ENCODE measurements at places on chromosomes 3 and 15.

DNA sequence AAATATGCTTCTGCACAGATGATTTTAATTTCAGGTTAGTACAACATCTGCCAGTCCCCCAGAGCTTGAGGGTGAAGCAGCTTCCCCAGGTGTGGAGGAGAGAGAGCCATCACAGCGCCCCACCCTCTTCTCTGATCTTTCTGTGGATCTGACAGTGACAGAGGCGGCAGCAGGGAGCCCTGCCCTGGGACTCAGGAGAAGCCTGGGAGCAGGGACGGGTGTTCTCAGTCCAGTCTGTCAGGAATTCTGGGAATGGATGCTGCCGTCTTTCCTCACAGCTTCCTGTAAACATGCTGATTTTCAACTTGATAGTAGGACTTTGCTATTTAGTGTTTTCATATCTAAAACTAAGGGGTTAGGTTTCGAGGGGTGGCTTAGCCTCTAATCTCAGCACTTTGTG, 11.4 kb upstream of the RAB8B start:
- DNase-seq = no peak

- DNase-seq = peak; percentile 1
Measured at GRCh38 chr3:16297997-16298885, 33.2 kb downstream of the OXNAD1 start.

DNA sequence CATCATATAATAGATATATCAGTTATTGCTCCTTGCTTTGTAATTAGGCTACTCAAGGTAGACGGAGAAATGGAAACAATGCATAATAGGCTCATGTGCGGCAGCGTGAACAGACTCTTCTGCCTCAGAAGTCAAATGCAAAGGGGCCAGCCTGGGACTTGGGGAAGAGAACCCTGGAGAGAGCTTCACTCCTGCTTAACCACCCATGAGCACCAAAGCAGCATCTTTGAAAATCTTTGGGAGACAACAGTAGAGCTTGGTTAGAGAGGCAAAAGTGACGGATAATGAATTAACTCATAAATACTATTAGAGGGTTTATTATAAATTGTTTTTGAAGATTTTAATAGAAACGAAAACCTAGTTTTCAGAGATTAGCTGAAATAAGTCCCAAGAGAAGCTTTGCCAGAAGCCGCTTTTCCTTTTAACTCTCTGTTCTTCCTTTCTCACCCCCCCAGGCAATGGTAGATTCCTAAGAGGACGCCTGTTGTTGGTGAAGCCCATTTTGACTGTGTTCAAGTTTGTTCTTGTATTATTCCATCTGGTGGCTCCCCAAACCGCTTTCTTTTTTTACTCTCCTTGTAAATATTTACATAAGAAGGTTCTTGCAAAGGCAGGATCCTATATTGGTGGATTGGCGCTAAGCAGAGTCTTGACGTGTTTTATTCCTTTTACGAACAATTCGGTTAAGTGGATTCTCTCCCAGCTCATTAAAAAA, 196.0 kb upstream of the TPRG1 start:
- DNase-seq = no peak

DNA sequence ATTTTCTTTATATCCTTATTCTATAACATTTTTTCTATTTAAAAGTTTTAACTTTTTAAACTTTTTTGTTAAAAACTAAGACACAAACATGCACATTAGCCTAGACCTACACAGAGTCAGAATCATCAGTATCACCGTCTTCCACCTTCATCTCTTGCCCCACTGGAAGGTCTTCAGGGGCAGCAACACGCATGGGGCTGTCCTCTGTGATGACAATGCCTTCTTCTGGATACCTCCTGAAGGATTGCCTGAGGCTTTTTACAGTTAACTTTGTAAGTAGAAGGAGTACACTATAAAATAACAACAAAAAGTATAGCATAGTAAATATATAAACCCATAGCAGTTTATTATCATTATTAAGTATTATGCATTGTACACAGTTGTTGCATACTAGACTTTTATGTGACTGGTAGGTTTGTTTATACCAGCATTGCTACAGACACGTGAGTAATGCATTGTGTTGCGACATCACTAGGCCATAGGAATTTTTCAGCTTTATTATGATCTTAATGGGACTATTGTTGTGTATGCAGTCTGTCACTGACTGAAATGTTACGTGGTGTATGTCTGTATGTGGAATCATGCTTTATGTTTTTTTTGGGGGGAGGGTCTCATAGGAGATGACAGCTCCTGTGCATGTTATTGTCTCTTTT, 18.2 kb downstream of the ATP1B3 start:
- DNase-seq = no peak

DNA sequence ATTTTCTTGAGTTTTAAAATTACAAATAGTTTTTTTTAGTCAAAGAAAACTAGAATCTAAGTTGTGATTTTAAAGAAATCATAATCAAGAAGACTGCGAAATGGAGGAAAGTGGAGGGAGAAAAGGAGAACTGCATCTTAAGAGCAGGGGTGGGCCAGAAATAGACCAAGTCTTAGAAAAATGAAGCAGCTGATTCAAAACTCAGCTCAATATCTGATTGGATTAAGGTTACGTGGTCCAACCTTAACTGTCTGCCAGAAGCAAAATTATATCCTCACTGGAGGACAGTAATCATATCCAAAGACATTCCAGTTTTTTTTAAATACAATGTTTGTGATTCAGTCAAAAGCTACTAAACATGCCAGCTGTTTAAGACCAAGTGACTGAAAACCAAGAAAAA, 41.4 kb downstream of the CHSY1 start:
- no peak for DNase-seq

GRCh38 chr3:49900491-49901153, 3.1 kb downstream of the MST1R start:
- DNase-seq = no peak

- no peak for DNase-seq
Measured at GRCh38 chr3:42970557-42970956, 8.6 kb upstream of the GASK1A start.

DNA sequence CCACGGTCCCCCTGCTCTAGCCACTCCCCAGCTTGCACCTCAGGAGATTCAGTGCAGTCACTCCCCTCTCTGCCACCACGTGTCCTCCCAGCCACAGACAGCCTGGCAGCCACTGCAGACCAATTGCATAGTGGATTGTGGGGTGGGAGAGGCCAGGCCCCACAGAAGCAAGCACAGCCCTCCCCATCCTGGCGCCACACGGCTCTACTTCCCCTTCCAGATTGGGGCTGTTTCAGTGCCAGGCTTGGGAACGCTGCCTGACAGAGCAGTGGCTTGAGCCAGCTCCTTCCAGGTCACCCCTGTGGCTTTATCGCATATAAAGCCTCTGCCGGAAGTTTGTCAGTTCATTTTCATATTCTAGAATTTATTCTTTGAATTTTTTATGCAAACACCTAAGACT, 90.7 kb downstream of the TMEM266 start:
- DNase-seq = no peak

DNA sequence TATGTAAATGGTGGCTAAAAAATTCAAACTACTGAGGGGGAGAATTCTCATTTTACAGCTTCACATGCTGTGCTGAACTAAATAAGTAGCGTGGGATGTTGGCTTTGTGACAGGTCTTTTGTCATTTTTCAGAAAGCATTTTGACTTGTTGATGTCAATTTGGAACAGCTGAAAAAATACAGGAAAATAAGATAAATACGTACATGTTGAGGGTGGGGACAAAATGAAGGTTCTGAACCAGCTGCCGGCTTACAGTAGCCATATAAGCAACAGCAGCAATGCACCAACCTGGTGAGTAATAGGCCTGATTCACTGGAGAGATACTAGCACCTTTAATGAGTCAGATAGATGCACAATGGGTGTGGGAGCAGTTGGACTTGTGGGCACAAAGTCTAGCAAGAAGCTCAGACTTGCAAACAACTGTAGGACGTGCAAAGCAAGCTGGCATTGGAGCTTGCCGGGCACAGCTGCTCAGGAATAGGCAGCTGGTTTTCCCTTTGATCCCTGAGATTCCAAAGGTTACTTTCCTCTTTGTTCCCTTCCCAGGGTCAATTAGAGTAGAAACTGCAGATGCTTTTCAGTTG, 12.9 kb downstream of the B3GNT5 start:
- DNase-seq = no peak

DNA sequence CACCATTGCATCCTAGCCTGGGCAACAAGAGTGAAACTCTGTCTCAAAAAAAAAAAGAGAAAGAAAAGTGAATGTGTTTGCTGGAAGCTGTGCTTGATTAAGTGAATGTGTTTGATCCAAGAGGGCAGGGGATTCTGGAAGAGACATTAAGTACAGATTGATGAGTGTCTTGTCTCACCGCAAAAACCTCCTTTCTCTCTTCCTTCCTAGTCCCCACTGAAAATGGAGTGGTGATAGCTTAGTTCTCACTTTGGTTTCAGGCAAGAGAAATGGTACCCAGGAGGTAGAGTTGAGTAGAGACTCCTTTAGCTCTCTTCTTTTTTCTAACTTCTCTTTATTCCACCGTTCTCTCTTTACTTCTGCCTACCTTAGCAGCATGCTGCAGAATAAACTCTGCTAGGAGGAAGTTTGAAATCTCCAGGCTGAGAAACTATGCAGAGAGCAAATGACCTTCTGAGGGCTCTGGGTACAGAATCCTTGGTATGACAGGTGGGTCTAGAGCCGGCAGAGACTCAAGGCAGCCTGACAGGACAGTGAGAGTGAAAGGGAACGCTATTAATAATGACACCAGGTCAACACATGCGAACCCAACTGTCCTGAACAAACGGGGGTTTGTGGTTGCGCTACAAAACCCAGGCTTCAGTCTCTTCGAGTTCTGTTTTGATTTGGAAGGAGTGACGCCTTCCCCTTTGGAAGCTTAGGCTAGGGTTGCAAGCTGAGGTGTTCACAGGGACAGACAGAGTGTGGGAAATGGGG, 74.9 kb downstream of the SMAD3 start:
- DNase-seq = no peak

- DNase-seq = no peak
Measured at GRCh38 chr3:120641696-120642246, 40.3 kb downstream of the HGD start.

GRCh38 chr15:68051907-68052306, 2.2 kb upstream of the PIAS1 start:
- DNase-seq = no peak

DNA sequence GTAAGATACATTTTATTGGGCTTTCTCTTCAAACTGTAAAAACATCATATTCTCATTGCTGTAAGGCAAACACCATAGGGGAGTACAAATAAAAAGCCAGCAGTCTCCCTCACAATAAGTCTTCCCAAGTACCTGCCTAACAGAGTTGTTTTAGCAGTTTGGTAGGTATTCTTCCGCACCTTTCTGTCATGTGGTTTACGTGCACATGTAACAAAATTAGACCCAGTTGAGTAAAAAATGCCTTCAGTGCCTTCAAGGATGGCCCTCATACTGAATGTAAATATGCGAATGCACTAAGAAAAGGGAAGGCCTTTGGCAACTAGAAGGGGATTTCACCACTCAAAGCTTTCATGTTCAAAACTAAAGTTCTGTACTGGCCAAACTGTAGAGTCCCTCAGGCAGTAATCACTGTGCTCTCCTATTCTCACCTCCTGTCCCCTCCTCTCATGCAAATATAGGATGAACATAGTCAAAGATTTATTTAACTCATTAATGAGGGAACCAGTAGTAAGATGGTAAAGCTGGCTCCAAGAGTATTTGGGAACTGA, 26.4 kb downstream of the USP3 start:
- no peak for DNase-seq

- DNase-seq = no peak
Measured at GRCh38 chr3:186375443-186375842, 13.4 kb upstream of the DGKG start.

- no peak for DNase-seq
Measured at GRCh38 chr15:77921664-77922063, 155.8 kb downstream of the TBC1D2B start.

- peak; percentile 42 for DNase-seq
Measured at GRCh38 chr15:52658955-52659354, 20.2 kb downstream of the ATOSA start.

- DNase-seq = no peak
Measured at GRCh38 chr3:60669636-60670035, 581.6 kb downstream of the FHIT start.

- DNase-seq = no peak
Measured at GRCh38 chr3:69094467-69095205, 9.9 kb downstream of the ARL6IP5 start.

- no peak for DNase-seq
Measured at GRCh38 chr3:5054098-5054497, 68.0 kb upstream of the ARL8B start.

DNA sequence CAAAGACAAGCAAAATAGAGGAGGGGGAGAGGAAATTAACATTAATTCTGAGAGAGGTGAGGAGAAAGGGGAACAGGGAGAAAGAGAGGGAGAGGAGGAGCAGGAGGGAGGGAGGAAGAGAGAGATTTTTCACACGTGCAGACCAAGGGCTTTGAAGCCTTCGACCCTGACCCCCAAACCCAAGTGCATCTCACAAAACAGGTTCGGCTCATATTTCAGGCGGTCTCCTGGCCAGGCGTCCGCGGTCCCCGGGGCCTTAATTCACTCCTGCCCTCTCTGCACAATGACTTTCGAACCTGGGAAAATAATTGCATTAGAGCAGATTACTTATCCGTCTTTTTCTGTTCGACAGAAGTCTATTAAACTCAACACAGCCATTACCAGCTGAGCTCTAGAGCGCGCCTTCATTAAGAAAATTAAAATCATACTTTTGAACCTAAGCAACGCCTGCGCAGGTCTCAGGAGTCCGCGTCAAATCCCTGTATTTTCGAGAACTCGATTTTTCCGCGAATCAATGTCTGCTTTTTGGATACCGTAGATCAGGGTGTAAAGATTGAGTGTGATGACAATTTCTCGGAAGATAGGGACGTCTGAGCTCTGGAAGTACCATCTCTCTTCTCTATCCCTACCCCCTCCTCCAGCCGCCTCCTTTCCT, 220.7 kb downstream of the MEIS2 start:
- no peak for DNase-seq

DNA sequence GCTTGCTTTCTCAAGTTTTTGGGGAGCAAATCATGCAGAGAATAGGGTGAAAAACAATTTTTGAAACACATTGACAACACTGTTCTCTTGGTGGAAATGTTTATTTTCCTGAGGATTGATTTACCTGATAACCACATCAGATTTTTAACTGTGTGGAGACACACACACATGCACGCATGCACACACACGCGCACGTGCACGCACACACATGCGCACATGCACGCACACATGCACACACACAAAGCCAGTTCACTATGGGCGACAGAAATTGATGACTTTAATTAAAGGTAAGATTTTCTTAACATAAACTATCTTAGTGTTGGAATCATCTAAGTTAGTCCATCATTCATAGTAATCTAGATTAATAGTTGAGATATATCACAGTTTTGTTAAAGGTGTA, 15.3 kb downstream of the LMLN start:
- DNase-seq = no peak

GRCh38 chr3:62169906-62170660, 203.3 kb downstream of the FEZF2 start:
- DNase-seq = no peak

Measured in central memory CD4-positive, alpha-beta T cell (primary cell).